Uterus (tissue), 4 donors: ENCODE measurements at places on chromosomes 6 and 20. TPM values are rescaled to one million over a fixed set of nuclear protein-coding genes. Genes with fewer than 3 reads are reported as not detected.

- DNase-seq, result no peak
These were observed 60.8 kb downstream of the MDN1 start for GRCh38 chr6:89758830-89759229.

DNA sequence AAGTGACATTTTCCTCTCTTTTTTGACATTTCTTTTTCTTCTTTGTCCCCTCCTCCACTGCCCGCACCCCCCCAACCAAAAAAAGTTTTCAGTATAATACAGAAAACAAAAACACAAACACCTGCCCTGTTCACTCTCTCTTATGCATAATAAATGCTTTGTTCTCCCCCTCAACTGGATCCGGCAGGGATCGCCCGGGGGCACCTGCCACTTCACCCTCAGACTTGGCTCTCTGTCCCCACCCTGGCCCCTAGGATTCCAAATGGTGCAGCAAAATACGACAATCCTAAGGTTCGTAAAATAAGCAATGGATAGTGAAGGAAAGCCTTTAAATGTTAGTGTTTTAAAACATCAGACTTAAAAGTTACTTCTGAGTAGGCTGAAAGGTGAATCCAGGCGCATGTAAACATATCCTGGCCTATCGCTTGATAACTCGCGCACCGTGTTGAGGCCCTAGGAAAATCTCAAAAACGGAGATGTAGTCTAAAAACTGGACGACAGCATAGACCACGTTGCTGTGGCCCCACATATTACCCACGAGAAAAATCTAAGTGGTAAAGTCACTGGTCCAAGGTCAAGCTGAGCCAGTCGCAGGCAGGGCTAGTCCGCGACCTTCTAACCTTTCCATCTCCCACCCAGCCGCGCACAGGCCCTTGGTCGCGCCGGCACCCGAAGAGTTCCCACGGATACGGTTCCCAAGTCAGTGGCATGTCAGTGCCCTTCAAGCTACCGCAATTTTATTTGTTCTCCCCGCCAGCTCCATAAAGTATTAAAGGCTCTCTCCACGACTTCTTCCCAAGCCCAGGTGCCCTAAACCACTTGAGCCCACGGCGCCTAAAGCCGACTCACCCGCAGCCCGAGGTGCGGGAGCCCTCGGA lies 130.8 kb downstream of the OGFRL1 start:
- DNase-seq, result peak; percentile 15

DNA sequence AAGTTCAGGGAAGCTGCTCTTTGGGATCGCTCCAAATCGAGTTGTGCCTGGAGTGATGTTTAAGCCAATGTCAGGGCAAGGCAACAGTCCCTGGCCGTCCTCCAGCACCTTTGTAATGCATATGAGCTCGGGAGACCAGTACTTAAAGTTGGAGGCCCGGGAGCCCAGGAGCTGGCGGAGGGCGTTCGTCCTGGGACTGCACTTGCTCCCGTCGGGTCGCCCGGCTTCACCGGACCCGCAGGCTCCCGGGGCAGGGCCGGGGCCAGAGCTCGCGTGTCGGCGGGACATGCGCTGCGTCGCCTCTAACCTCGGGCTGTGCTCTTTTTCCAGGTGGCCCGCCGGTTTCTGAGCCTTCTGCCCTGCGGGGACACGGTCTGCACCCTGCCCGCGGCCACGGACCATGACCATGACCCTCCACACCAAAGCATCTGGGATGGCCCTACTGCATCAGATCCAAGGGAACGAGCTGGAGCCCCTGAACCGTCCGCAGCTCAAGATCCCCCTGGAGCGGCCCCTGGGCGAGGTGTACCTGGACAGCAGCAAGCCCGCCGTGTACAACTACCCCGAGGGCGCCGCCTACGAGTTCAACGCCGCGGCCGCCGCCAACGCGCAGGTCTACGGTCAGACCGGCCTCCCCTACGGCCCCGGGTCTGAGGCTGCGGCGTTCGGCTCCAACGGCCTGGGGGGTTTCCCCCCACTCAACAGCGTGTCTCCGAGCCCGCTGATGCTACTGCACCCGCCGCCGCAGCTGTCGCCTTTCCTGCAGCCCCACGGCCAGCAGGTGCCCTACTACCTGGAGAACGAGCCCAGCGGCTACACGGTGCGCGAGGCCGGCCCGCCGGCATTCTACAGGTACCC lies at the start of gene ESR1:
Gene ESR1, plus strand, starts transcription at position 170 of the 858 bp plus-strand sequence. Its CDS starts 231 bp downstream, at position 401.
- DNase-seq, result peak; percentile 71

- no peak for DNase-seq
These were observed 14.3 kb upstream of the CDH22 start for GRCh38 chr20:46322641-46323040.

- DNase-seq, result no peak
These were observed 869 bp downstream of the COL21A1 start for GRCh38 chr6:56246541-56246880.

- no peak for DNase-seq
These were observed 4.7 kb upstream of the PBOV1 start for GRCh38 chr6:138222901-138223546.

DNA sequence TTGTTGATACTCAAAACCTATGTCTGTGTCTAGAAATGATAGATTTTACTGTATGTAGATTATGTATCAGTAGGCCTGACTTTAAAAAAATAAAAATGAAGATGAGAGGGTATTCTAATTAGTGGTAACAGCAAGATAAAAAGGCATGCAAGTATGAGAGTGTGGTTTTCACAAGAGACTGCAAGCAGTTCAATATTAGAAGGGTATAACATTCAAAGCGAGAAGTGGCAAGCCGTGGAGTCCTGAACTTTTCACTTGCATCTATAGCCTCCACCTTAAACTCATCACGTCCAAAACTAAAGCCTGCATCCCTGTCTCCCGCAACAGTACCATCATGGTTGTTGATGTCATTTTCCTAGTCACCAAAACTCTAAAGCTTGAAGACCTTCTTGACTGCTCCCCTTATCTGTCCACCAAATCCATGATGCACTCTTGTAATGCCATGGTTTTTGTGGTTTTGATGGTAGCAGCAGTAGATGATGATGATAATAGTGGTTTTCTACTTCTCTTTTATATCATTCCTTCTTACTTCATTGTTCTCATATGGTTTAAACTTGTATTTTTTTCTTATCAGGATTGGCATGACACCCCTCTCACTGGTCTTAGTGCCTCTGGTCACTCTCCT lies 9.2 kb upstream of the CGA start:
- DNase-seq, result no peak

GRCh38 chr6:29946223-29947076 lies 4.1 kb downstream of the HLA-A start:
- DNase-seq, result no peak

- no peak for DNase-seq
These were observed 10.0 kb upstream of the TBX18 start for GRCh38 chr6:84774157-84774984.

DNA sequence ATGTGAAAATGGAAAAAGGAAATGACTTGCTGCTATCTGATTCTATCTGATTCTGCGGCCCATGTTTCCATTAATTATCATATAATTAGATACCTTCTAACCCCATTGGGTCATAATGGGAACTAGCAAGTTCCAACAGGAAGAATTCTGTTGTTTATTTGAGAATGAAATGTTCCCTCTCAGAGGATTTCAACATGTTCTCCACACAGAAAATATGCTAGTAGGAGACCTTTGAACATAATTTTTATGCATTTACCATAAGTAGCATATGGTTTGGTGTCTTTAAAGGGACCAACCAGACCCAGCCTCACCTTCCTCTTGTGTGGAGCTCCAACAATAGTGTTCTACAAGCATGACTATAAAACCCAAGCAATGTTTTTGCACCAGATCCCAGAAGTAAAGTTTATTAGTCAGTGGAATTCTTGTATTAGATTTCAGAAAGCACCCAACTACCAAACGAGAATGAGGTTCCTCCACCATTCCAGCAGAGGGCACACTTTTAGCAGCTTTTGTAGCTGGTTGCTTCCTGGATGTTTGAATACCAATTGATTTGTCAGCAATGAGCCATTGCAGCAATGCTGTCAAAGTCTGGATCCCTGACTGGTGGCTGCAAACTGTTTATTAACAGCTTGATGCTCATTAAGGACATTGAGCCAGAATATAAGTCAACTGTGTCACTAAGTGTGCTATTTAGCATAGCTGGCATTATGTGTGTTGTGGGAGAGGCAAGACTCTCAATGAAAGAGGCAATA lies 143.6 kb upstream of the GJE1 start:
- no peak for DNase-seq

- no peak for DNase-seq
These were observed 17.4 kb upstream of the GTSF1L start for GRCh38 chr20:43744151-43744611.

DNA sequence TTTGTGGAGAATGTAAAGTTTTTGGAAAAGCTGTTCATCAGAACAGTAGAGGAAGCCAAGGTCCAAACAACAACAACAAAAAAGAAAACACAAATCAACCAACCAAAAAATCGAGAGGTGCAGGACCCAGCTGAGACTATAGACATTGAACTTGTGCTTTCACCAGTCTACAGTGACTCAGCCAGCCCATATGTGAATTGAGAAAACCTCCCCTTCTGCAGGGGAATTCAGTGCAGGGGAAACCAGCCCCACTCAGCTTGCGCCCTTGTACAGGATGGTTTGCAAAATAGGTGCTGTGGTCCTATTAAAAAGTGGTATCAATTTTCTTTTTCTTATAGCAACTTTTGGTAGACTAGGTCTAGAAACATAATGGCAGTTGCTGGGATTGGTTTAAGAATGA lies 21.3 kb downstream of the MLIP start:
- no peak for DNase-seq

GRCh38 chr20:45833883-45834796 lies 541 bp downstream of the SNX21 start:
- DNase-seq, result peak; percentile 87

DNA sequence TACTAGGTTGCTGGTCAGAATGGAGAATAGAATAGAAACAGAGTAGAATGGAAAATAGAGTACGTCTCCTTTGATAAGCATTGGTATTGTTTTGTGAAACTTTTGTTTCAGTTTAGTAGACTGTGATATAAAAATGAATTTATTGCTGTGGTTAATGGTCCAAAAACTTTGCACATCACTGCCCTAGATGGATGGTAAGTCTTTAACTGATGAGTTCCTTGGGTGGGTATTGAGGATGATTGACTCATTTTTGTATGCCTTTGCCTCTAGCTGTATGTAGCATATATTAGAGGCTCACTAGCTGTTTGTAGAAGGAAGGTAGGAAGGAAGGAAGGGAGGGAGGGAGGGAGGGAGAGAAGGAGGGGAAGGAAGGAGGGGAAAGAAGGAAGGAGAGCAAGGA lies 48.3 kb downstream of the ZDHHC14 start:
- no peak for DNase-seq

DNA sequence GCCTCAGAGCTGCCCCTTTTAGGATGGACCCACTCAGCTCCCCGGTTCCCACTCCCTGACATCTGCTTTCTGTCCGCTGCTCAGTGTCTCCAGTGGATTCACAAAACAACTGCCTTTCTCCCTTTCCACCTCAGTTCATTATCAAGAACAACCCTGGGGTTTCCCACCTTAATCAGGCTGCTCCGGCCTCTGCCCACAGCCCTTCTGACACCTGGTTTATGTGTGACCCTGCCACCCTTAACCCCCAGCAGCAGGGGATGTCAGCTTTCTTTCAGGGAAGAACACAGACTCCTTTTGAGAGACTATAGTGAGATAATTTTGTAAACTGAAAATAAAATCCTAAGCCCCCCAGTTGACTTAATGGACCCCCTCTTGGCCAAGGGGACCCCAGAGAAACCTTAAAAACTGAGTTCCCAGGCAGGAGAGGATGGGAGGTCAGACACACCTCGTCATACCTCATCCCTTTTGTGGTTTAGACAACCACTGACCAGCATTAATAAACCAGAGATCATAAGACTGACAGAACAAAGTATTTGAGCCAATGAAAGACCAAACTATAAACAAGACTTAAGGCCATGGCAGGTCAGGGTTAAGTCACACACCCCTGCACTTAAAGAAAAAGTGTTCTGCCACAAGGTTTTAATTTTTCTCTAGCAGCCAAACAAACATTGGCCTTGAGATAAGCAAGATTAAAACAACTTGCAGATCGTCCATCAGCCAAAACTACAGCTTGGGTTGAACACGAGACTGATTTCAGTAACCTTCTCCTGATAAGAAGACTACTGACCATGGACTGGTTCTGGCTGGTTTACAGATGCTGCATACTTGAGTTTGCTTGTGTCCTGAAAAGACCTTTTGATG lies 42.4 kb upstream of the DDR1 start:
- no peak for DNase-seq

DNA sequence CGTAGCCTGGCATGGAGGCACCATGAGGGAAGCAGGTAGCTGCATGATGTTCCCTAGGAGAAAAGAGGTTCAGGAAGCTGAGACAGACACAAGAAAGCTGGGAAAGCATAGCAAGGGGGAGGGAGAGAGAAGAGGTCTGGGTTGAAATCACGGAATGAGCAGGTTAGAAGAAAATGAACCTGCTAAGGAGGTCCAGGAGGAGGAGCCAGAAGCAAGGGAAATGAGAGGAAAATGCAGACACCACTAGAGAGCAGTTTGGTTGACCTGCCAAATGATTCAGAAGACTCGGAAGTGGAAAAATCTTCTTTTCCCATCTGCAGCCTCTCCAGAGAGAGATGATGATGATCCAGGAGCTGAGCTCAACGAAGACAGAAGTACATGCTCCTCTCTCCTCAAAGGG lies 70.9 kb downstream of the VIP start:
- DNase-seq, result no peak

GRCh38 chr6:42294759-42295158 lies 77.1 kb upstream of the MRPS10 start:
- no peak for DNase-seq

DNA sequence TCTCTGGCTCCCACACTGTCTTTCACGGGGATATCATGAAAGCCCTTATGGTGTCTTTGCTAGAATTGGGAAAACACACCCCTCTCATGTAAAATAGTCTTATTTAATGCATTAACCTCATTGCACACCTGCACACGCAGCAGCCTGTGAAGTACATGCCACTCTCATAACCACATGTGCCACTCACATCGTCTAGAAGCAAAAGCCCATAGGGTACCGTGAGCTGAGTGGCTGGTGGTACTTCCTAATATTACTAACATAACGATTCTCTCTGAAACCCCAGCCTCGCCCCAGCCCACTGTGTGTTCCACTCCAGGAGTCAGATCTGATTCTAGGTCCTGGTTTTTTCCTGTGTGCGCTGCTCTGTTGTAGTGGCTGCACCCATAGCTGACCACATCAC lies 9.5 kb upstream of the TMEM242 start:
- no peak for DNase-seq

DNA sequence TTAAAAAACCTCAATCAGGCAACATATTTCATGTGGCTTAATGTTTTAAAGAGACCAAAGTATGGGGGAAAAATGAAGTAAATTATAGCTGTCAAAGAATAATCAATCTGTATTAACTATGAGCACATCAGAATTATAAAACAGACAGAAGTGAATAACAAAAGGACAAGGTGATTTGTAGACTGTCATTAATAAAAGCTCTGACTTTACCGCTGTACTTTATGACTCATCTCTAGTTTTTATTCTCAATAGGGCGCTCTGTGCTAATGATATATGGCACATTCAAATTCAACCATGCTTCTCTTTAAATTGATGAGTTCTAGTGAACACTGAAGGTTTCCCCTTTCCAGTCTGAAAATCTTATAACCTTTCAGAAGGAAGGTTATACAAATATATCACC lies 72.0 kb downstream of the PREP start:
- no peak for DNase-seq

GRCh38 chr6:133235221-133235620 lies 5.9 kb upstream of the EYA4 start:
- DNase-seq, result no peak

The CALHM5 gene
- total RNA-seq, result 2.2 TPM

The ANKEF1 gene
- total RNA-seq, result 1.8 TPM

The NNAT gene
- not detected for total RNA-seq

The ERVFRD-1 gene
- total RNA-seq, result 0.21 TPM

The XKR7 gene
- total RNA-seq, result not detected

The ETV7 gene
- total RNA-seq, result not detected

The MUCL3 gene
- under 0.01 TPM for total RNA-seq

The GLO1 gene
- total RNA-seq, result 70.9 TPM
